Endodermal cell (in vitro differentiated cells): ENCODE measurements at places on chromosomes 7 and 10. TPM values are rescaled to one million over a fixed set of nuclear protein-coding genes. Genes with fewer than 3 reads are reported as not detected.

DNA sequence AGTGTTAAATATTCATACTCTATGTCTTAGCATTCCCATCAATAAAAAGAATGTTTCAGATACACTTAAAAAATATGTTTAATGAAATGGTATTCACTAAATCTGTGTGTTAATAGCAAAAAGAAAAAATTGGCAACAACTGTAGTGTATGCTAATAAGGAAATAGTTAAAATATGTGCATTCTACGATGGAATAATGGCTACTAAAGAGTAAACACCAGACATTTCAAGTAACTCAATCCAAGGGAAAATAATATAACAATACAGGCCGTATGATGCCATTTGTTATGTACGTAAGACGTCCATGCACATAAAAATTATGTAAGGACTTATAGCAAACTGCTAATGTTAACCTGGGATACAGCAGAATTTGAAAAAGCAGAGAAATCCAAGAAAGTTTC lies 46.6 kb downstream of the MAD1L1 start:
- no peak for DNase-seq

- no peak for DNase-seq
Measured at GRCh38 chr10:78356291-78356900, 322.7 kb downstream of the RPS24 start.

DNA sequence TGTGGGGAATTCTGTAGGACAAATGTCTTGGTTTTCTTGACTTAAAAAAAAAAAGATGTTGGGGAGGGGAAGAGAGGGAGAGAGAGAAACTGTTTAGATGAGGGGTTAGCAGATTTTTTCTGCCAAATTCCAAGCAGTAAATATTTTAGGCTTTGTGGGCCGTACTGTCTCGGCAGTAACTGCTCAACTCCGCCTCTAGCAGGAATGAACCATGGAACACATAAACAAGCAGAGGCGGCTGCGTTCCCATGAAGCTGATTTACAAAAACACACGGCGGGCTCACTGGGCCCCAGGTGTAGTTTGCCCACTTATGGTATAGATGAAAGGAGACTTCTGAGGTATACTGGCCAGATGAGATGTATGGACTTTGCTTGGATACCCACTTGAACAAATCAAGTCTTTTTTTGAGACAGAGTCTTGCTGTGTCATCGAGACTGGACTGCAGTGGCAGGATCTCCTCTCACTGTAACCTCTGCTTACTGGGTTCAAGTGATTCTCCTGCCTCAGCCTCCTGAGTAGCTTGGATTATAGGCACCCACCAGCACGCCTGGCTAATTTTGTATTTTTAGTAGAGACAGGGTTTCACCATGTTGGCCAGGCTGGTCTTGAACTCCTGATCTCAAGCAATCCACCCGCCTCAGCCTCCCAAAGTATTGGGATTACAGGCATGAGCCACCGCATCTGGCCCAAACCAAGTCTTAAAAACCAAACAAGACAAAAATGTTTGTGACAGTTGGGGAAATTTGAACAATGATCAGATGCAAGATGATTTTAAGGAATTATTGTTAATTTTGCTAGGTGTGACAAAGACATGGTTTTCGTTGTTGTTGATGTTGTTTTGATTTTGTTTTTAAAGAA lies 9.7 kb upstream of the ADAMTS14 start:
- DNase-seq, result no peak

DNA sequence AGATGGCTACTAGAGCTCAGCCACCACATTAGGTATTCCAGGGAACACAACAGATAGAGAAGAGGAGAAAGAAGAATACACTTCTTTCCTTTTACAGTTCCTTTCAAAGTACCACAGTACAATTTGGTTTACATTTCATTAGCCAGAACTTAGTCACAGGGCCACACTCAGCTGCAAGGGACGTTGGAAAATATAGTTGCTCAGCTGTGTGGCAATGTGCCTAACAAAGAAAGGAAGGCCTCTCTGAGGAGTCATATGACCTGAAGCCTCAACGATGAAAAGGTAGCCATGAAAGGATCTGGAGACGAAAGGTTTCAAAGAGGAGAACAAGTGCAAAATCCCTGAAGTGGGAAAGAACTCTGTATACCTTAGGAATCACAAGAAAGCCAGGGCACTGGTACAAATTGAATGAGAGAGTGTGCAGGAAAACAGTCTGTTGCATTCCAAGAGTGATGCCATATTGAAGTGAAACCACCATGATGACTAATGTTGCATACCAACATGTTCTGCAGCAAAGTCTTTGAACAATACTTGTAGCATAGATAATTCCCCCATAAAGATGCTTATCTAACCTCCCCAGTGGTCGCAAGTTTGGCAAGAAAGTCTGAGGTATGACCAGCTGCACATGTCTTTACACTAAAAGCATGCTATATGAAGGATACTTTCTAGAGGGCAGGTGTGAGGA lies 278.9 kb downstream of the HPSE2 start:
- DNase-seq, result no peak

DNA sequence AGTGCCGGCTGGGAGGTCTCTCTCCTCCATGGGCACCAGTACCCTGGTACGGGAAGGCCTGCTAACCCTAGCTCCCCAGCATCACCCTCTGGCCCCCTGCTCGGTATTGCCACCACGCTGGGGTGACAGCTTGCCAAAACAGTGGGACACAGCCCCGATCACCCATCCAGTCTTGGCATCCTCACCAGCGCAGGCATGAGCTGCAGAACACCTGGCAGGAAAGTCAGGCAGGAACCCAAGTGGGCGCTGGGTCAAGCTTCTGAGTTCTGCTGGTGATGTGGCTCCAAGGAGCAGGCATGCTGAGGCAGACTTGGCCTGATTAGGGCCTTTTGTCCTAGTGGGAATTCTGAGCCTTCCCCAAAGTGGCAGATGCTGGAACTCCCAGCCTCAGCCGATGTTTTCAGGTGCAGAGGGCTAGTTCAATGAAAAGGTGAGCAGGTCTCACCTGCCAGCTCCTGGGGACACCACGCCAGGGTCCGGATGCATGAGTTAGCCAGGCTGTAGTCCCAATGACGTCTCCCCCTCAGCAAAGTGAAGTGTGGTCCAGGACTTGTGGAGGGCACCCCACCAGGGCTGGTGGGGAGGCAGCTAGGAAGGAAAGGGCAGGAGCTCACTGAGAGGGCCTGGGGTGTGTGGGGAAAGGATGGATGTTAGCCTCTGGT lies 8.5 kb upstream of the ZNF22 start:
- DNase-seq, result peak; percentile 20

DNA sequence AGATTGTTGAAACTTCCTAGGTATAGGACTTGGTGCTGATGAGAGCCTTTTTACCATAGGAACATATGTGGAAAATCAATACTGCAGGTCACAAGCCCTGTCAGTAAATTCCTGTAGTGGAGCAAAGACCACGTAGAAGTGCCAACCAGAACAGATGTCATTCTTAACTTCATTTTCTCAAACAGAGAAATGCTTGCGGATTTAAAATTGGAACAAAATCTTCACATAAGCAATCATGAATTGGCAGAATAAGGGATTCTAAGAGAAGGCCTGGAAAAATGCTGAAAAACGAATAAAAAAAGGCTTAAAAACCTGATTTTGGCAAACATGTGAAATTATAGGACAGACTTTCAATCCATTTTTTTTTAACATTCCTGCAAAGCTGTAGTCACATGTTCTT lies 80.8 kb upstream of the SMIM30 start:
- DNase-seq, result no peak

The PDE6C gene
- not detected in 3 replicates for total RNA-seq
